Stimulated activated CD4-positive, alpha-beta T cell treated with anti-CD3 and anti-CD28 coated beads, Interleukin-4, amount 100 ng/mL, for 4 hours (primary cell): ENCODE measurements at places on chromosomes 7 and 10.

DNA sequence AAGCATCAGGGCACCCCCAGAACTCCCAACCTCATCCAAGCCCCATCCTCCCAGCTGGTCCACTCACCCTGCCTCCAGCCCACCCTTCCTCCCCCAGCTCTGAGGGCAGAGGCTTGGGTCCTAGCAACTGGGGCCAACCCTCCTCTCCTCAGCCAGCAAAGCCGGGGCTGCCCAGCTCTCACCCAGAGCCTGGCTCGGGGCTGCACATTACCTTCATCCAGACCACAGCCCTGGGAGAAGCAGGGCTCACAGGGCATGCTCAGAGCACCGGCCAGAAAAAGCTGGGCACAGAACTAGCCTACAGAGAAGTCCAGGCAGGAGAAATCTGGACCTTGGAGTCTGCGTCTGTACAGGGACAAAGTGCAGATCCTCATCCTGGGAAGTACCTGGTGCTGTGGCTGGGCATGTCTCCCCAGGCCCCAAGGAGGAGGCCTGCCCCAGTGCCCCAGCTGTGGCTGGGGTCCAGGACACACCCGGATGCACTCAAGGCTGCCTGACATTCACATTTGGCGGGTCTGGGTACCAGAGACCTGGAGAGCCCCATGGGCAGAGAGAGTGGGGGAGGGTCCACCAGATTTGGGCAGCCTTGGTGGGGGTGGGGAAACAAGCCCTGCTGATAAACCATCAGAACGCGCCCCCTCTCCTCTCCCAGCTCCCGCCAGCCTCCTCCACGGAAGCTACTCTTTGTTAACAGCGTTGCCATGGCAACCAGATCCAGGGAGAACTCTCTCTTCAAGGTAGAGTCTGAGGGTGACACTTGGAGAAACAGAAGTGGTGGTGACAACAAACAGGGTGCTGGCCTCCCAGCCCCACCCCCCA lies 5.1 kb downstream of the RASGEF1A start:
- no peak for DNase-seq

DNA sequence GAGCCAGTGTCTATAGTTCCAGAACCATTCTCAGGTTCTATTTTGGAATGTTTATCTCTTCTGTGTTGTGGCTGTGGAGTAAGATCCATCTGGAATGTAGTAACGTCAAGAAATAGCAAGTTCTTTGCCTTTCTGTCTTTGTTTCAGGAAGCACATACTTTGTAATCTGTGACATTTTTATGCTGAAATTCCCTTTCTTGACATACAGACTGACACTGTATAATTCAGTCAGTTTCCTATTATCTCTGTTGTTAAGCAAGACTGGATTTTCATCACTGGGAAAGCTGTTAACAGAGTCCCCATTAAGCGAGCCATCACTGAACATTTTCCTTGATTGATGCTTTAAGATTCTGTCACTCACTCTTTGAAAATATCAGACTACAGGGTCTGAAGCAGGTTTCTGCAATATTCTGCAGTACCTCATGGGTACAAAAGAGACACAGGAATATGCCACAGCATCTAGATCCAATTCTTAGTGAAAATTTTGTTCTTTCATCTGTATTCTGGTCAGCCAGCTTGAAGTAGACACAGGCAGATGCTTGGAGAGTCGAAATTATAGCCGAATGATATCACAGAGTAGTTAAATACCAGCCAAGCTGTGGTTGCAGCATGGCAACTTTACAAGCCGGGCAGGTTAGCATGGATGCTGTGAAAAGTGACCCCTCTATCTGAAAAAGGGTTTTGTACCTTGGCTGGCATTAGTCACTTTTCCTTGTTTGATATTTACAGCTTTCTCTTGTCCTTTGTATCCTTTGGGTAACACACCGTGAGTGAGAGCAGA lies 62.6 kb downstream of the CACNB2 start:
- DNase-seq = no peak

GRCh38 chr10:80173466-80173865 lies 31.9 kb downstream of the ANXA11 start:
- DNase-seq = no peak

DNA sequence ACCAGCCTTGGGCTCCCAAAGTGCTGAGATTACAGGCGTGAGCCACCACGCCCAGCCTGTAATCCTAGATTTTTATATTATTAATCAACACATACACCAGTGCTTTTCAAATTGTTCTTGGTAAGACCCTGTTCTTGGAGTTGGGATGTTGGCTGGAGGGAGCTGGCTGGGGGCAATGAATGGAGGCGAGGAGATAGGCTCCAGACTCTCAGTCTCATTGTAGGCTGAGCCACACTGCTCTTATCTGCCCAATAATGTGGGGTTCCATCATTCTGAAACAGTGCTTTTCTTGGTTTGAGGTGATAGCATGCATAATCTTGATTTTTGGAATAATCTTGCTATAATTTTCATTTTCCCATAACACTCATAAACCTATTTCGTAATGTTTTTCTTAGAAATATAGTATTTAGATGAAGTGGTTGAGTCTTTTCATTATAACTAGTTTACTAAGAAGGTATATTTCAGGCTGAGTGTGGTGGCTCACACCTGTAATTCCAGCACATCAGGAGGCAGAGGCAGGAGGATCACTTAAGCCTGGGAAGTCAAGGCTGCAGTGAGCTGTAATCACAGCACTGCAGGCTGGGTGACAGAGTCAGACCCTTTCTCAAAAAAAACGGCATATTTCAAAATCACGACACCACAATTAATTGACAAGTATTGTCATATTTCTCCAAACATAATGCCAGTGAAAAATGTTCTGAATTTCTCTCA lies 65.1 kb upstream of the LYZL2 start:
- no peak for DNase-seq

GRCh38 chr10:32199714-32200394 lies 143.6 kb upstream of the KIF5B start:
- DNase-seq = no peak

GRCh38 chr7:100865938-100866728 lies 1.1 kb upstream of the TRIP6 start:
- DNase-seq = peak; percentile 36

GRCh38 chr7:55063633-55064032 lies 44.8 kb downstream of the EGFR start:
- DNase-seq = no peak

DNA sequence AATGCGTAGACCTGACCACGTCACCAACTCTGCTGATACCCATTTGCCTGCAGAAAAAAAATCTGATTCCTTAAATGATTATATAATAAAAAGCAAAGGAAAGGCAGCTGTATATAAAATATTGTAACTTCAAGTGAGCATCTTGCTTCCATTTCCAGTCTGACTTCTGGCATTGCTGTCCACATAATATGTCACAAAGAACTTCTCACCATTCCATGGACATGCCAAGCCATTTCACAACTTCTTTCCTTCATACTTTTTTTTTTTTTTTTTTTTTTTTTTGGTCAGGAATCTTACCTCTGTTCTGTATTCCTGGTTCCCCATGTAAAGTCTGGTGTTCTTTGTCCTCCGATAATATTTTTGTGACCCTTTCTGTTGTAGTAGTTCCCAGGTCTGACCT lies 165.5 kb downstream of the SND1 start:
- no peak for DNase-seq

GRCh38 chr7:1323178-1324027 lies 90.7 kb downstream of the UNCX start:
- DNase-seq = no peak

GRCh38 chr10:24966962-24967481 lies 14.6 kb upstream of the PRTFDC1 start:
- DNase-seq = no peak

DNA sequence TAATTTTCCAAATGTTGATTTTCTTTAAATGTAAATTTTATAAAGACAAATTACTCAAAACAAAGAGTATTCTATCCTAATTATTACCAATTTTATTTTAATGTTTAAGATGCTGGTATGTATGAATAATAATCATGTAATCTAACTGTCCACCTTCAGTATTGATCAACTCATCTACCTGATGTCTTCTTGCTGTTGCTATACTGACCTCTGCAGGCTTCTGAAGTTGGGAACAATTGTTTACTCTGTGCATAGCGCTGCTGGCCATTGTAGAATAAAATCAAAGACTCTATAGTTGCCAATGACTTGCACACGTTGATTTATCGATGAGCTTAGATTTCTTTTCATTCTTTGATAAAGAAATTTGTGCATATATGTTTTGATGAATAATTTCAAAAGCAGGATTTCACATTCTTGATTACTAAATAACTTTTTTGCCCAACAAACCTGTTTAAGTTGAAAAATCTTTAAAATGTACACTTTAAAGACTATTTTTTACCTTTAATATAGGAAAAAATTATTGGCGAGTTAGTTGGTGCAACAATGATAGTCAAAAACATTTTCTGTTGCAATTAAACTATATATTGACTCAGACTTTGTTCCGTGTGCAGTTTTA lies 282.3 kb downstream of the TFEC start:
- DNase-seq = no peak

DNA sequence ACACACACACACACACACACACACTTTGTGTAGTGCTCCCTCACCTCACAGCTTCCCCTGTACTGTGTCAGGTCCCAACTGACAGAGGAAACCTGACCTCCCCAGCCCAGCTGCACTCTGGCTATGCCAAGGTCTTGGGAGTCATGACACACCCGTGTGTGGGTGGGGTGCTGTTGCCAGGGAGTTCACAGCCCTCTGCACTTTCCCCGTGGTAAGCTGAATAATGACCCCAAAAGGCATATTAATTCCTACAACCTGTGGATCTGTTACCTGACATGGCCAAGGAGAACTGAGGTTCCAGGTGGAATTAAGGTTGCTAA lies 8.9 kb upstream of the NANOS1 start:
- peak; percentile 36 for DNase-seq

- no peak for DNase-seq
These were observed 34.0 kb downstream of the BMPR1A start for GRCh38 chr10:86790394-86790793.

- no peak for DNase-seq
These were observed 18.5 kb upstream of the FAM133B start for GRCh38 chr7:92608380-92609322.

GRCh38 chr10:93221521-93221920 lies 147.8 kb downstream of the CYP26A1 start:
- no peak for DNase-seq

GRCh38 chr7:106905734-106906133 lies 40.7 kb downstream of the PIK3CG start:
- DNase-seq = no peak

GRCh38 chr7:111014079-111014478 lies 76.8 kb upstream of the LRRN3 start:
- no peak for DNase-seq

- no peak for DNase-seq
These were observed 87.3 kb downstream of the LYZL2 start for GRCh38 chr10:30542001-30542894.

DNA sequence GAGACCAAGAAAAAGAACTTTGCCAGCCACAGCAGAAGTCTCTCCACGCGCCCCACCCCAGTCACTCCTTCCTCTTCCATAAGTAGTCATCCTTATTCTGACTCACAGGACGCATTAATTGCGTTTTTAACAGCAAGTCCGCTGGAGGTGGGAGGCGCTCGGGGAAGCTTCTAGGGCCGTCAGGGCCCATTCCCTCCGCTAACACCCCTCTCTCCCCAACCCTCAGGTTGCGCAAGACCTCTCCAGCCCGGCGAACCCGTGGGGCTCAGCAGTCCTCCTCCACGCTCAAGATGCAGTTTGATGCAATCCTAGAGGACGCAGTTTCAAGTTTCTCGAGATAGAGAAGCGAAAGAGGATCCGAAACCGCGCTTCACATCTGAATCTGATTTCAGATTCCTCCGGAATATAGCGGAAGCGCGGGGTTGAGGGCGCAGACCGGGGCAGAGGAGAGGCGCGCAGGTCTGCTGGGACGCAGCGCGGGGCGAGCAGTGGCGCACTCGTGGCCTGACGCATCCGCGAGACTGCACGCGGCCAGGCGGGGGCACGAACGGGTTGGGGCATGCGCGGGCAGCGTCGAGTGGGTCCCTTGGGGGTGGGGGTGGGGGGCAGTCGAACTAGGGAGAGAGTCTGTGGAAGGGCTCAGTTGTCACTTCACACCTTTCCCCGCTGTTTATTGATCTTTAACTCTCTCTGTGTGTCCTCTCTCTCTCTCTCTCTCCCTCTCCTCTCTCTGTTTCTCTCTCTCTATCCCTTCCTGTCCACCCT lies 37.8 kb upstream of the PSAP start:
- DNase-seq = peak; percentile 66

- DNase-seq = no peak
These were observed 2.1 kb downstream of the RET start for GRCh38 chr10:43078986-43079273.

DNA sequence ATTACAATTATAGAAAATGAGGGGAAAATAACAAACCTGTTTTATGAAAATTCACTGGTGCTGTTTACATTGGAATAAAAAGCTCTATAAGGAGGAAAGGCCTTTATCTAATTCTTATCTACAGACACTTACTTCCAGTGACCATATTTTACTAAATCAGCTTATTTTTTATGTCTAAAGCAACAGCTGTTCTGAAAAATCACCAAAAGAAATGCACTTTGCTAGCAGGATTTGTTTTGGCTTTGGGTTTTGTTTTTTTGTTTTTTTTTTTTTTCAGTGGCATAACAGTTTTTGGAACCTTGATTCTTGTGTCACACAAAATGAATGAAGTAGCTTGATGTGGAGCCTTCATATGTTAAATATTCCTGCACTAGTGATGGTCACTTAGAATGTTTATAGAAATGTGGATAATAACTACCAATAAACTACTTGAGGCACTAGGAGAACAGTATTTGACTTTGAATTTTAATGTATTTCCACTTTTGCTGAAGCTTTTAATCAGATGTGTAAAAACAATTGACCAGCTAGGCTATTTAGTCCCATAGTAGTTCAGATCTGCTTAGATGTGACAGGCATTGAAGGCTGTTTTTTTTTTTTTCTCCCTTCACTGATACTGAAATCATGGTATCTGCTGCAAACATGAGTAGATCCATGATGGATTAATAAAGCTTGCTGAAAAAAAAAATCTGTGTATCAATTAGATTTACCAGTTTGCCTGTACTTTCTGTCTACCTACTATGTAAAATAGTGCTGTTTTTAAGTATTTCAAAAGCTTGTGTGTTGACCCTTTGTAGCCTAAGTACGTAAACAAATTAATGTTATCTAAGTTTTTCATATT lies 2.8 kb downstream of the ARL4A start:
- DNase-seq = no peak

DNA sequence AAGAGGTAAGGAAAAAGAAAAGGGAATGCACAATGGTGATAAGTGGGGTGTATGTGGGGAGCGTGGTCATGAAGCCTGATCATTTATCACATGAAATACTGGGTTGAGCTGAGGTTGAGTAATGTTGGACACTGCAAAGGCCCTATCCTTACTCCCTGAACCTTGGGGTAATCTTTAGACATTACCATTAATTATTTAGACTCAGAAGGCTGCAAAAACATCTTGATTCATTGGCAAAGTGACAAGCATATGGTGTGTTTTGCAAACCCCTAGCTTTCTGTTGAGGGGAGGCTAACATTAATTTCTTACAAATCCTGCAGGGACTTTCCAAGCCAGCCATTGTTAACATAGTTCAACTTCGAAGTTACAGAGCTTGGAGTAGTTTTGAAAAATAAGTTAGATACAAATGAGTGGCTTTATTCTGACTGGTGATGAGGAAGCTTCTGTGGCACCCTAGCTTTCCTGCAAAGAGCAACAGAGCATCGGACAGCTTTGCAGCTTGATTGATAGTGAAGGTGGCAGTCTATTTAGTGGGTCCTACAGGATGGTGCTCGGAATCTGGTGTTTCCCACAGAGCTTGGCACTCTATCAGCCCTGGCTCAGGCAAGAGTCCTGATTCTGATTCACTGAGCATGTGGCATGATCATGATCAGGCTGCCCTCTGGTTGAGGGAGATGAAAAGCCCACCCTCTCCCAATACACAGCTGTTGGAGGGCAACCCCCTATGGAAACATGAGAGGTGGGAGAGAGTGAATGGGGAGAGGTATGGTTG lies 153.7 kb upstream of the NPVF start:
- no peak for DNase-seq

GRCh38 chr10:26467639-26468038 lies 29.5 kb downstream of the APBB1IP start:
- no peak for DNase-seq
